ENCODE measurements at places on chromosomes 5 and 9.

DNA sequence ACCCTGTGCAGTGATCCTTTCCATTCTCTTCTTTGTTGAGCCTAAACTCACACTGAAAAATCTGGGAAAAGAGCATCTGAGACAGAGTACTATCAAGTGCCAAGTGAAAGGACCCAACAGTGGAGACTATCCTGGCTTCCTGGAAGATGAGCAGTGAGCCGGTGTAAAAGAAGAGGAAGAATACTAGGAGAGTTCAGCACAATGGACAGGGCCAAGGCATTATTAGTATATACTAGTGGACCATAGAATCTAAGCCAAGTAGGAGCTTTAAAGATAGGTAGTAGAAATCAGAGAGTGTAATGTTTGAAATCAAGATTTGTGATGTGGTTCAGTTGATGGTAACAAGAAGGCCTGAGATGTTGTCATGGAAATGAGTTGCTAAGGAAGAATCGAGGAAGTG is 140.8 kb downstream of the CAMK4 start:
- DNase-seq, result no peak

GRCh38 chr5:78326930-78327329 is 32.4 kb upstream of the AP3B1 start:
- DNase-seq, result no peak

DNA sequence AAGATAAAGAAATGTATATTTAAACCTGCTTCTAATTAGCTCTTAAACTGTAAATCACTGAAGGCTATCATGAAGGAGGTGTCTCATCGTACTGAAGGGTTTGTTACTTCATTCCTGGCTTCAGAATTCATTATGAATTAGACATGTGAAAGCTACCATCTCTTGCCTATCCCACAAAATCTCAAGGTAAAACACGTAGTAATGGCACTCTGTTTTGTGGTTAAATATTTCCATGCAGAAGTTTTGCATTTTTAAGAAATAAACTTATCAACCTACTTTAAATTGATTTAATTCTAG is 490.7 kb upstream of the NUDT12 start:
- no peak for DNase-seq

GRCh38 chr5:60630179-60630578 is 69.8 kb downstream of the DEPDC1B start:
- no peak for DNase-seq

DNA sequence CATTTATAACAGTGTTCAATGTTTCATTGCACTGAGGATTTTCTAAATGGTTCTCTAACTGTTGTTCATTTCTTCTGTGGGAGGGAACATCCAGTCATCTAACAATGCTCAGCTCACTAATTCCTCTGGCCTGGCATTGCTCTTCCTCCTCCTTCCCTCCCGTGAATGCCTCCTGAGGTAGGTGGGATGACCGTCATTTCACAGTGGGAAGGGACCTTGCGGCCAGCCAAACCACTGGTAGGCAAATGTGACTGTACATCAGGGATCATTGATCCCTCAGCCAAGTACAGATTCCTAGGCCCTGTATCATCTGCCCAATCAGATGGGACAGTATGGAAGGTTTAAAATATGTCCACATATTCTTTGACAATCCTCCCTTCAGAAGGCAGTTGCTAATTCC is 23.7 kb upstream of the VDAC1 start:
- DNase-seq, result no peak

DNA sequence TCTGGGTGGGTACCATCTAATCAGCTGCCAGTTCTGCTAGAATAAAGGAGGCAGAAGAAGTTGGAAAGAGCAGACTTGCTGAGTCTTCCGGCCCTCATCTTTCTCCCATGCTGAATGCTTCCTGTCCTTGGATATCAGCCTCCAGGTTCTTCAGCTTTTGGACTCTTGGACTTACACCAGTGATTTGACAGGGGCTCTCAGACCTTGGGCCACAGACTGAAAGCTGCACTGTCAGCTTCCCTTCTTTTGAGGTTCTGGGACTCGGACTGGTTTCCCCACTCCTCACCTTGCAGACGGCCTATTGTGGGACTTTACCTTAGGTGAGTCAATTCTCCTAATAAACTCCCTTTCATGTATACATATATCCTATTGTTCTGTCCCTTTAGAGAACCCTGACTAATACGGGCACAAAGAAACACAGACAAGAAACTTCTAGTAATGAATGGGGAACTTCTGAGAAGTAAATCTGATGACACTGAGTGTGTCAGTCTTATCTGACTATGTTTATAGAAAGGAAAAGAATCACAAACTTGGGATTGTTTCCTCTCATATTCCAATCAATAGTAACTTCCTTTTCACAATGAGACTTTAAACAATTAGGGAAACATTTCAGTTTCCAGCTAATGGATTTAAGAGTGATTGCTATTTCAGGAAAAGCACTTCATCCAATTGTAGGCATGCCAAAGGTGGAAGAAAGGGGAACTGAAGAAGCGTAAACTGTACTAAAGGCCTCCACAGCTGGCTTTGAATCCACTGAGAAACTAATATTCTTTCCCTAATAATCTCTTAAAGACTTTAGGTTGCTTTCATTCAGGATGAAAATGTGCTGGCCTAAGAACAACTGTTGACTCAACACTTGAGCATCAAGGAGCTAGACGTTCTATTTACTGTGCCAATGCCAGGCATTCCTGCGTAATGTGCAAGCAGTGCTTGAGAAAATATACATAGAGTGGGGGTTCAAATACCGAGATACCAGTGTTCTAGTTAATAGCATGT is 127.9 kb upstream of the PTGER4 start:
- no peak for DNase-seq

GRCh38 chr5:171295299-171295698 is 13.7 kb upstream of the TLX3 start:
- no peak for DNase-seq

GRCh38 chr5:153818626-153819025 is 220.1 kb downstream of the FAM114A2 start:
- DNase-seq, result no peak

GRCh38 chr9:27679338-27679737 is 106.1 kb upstream of the C9orf72 start:
- DNase-seq, result no peak

GRCh38 chr5:91929522-91929817 is 546.4 kb upstream of the ARRDC3 start:
- no peak for DNase-seq

DNA sequence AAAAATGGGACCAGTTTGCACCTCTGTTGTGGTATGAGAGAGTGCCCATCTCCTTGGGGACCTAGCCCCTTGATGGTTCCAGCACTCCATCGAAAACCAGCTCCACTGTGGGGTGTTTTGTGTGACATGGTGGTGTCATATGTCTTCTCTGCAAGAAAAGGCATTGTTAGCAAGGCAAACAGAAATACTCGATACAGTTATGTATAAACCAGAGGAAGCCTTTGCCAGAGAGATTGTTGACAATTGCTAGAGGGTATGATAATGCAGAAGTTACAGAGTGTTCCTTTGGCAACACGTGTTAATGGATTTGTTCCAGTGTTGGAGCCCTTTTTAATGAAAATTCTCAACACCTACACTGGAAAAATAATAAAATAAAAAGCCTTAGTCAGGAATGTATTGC is 270.4 kb upstream of the DMRT1 start:
- no peak for DNase-seq

GRCh38 chr5:174919351-174919750 is 195.0 kb downstream of the MSX2 start:
- no peak for DNase-seq

GRCh38 chr5:39353717-39354399 is 10.4 kb downstream of the C9 start:
- no peak for DNase-seq

- no peak for DNase-seq
Observed at GRCh38 chr9:3508078-3508431, 17.7 kb downstream of the RFX3 start.

DNA sequence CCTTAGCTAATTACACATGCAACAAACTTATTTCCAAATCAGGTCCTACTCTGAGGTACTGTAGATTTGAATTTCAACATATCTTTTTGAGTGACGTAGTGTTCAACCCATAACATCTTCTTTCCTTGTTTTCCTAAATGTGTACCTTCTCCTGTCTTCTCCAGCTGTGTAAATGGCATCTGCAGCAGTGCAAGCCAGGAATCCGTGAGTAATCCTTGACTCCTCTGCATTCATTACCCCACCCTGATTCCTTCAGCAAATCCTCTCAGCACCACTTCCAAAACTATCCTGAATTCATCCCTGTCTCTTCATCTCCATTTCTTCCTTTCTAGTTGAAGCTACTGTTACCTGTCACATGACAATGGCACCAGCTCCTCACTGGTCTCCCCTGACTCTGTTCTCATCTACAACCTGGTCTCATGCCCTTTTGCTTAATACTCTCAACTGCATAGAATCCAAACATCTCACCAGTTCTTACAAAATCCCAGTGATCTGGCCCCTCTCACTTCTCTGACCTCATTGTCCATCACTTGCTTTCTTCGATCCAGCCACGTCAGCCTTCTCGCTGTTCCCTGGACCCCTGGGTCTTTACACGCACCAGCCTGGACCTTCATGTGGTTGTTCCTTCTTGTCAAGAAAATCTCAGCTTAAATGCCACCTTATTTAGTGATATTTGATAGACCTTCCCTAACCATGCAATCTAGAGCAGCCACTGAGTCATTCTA is 14.6 kb upstream of the TRAF1 start:
- DNase-seq, result no peak

DNA sequence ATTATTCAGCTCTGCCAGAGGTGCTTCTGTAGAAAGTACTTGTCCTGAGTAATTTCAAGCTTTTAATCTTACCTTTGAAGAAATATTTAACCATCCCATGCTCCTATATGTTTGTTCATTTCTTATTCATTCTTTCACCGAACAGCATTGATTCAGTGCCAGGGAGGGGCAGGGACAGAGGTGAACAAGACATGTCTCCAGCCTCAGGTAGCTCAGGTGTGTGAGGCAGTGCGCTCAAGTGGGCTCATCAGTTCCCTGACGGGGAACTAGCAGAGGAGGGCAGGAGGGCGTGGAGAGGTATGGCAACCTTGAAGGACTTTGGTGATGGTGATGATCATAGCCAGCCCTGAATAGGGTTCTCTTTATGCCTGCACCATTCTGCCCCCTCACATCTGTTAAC is 25.9 kb downstream of the ERGIC1 start:
- no peak for DNase-seq

DNA sequence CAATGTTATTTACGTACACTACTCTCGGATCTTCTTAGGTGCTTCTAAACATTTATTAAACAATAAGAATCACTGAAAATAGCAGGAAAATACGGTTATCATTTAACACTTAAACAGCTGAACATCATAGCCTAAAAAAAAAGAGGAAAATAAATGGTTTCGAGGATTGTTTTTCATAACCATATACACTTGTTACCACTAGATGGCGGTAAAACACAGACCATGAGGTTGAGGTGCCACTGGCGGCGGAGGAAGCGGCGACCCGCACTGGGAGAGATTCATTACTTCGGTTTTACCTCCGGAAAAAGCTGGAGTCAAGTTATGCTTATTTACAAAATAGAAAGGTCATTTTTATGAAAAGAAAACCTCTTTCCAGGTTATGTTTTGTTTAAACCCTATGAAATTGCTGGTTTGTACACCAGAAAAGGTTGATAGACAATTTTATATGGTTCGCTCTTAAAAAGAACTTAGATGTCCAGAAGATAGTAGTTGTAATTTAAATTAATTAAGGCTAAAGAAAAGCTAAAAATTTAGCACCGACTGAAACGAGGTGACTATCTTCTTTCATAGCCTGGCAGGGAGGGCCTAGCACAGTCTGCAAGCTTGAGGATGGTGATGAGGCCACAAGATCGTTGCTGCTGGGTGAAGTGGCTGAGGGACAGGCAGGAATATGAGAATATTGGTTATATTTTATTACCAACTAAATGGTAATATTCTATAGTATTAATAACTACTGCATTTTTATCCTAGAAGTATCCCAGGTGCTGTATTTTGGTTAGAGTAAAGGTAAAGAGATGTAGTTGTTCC is 605.7 kb downstream of the RAB3C start:
- DNase-seq, result peak; percentile 55

DNA sequence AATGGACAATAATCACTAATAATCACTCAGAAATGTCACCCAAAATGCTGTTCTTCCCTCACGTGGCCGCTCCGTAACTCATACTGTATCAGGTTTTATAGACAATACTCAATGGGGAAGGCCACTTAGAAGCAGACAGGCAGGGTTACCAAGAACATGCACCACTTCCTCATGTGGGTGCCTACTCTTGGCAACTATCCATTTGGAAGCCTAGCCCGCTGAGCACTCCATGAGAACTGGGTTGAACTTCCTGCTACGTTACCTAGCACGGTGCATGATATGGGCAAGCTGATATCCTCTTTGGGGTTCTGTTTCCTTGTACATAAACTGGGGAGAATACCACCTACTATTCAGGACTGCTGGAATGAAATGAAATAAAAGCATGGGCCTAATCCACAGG is 14.3 kb downstream of the DAP start:
- DNase-seq, result no peak

- DNase-seq, result no peak
Observed at GRCh38 chr5:14146725-14147124, 3.6 kb downstream of the TRIO start.

GRCh38 chr9:83280790-83281189 is 217.8 kb upstream of the RASEF start:
- DNase-seq, result no peak

- DNase-seq, result no peak
Observed at GRCh38 chr9:78713614-78714405, 416.9 kb downstream of the PSAT1 start.

GRCh38 chr5:1432296-1432695 is 12.9 kb downstream of the SLC6A3 start:
- DNase-seq, result no peak

- DNase-seq, result no peak
Observed at GRCh38 chr9:100428871-100429654, 2.1 kb downstream of the MSANTD3 start.

DNA sequence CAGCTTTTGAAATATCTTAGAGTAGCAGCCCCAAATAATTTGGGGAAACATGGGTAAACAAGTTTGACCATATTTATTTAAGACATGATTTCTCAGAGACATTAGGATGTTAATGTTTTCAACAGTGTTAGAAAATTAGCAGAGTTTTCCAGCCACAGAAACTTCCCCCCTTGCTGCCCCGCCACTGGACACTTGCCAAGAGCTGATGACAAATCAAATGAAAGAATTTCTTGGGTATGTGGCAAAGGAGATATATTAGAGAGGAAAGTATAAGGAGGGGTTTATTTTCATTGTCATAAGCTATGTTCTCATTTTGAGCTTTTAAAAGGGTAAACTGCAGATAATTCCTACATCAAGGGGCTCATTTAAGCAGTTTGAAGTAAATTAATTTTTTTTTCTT is 15.9 kb downstream of the GABRA1 start:
- no peak for DNase-seq

DNA sequence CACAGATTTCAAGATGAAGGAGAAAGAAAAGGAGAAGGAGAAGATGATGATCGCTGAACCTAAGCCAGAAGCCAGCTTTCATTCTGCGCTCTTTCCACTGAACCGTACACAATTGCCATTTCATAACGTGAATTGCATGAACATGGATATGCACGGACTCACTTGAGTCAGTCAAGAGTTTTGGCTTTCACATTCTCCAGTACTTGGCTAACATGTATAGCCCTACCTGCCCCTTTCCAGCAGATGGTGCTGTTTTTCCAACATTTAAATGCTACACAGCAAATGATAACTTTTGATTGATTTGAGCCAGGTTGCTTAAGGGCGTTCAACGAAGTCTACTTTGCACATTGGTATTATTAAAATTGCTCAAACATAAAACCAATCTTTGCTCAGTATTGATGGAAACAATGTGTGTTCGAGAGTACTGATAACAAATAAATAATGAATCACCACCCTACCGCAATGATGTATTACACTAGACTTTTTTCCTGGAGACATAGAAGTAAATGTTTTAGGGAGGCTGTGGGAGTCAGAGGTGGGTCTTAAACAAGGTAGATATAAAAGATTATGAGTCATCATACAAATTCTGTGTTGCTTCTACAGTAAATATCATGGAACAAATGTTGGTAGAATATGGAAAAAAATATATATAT is 196.4 kb downstream of the TRPM3 start:
- peak; percentile 2 for DNase-seq
